ENCODE measurements at places on chromosomes 3 and 15.

DNA sequence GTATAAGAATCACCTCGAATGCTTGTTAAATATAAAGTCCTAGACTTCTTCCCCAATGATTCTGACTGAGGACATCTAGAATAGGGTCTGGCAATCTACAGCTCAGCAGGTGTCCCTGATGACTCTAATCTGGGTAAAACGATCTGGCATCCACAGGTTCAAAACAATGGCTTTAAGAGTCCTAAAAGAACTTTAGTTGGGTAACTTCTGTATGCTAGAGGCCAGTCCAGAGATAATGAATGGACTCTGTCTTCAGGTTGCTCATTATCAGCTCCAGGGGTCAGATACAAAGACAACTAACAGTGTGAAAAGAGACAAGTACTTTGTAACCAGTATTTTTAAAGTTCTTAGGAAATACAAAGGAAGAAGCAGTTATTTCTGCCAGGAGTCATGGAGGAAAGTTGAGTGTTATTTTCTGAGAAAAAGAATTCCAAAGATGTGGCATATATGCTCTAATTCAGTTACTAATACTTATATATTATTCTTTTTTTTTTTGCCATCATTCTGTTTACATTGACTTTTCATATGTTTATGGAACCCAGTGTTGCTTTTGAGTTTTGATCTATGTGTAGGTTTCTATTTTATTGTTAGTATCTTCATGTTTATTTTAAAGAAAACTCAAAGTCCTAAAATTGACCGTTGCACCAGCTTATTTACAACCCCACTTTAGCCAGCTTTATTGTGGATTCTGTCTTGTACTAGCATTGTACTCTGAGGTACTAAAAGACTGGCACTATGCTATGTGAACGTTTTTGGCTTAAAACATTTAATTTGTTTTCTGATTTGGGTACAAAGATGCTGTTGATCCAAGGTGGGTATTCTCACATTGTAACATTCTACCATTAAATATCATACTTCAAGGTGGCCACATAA, 3.1 kb upstream of the GPR15 start:
- DNase-seq: no peak

DNA sequence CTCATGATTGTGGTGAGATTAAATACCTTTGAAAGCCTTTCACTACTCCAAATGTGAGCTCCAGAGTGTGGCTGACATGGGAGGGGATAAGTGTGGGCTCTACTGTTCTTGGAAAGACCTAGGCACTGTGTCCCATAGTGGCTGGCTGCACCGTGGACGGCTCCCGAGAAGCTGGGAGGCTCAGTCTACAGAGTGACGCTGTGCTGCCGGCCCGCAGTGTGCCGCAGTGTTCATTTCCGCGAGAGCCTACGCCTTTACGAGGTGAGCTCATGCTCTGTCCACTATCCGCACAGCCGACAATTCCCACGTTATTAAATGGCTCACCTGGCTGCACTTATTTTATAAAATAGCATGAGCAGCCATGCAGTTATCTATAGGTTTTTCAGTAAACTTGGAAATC, 66.9 kb downstream of the MTHFS start:
- no peak for DNase-seq

GRCh38 chr15:42727750-42728381, 9.1 kb downstream of the CDAN1 start:
- no peak for DNase-seq

DNA sequence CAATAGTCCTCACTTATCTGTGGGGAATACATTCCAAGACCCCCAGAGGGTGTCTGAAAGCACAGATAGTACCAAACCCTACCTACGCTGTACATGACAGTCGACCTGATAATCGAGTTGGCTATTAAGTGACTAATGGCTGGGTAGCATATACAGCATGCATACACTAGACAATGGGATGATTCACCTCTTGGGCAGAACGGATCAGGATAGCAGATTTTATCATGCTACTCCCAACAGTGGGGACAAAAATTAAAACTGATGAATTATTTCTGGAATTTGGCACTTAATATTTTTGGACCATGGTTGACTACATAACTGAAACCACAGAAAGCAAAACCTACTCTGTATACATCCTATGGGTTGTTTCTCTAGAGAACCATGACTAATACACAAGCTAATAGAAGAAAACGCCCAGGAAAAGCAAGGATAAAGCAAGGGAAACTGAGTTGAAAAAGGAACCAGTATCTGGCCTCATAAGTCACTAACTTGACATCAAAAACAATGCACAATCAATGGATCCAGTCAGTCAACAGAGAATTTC, 15.5 kb downstream of the ATG3 start:
- DNase-seq: no peak

GRCh38 chr15:89998141-89998661, 2.9 kb upstream of the ZNF710 start:
- no peak for DNase-seq

DNA sequence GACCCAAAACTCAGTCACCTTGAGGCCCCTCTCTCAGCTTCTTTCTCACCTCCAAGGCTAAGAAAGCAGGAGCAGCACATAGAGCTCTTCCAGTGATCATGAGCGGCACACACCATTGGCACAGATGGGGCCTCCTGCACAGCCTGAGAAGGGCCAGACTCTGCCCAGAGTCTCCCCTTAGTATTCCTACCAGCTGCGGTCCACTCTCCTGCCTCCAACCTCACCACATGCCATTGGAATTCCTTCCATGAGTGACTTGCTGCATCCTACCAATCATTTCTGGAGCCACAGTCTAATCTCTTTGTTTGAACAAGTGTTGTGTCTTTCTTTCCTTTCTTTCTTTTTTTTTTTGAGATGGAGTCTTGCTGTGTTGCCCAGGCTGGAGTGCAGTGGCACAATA, 39.3 kb downstream of the CDCP1 start:
- no peak for DNase-seq

- no peak for DNase-seq
Measured at GRCh38 chr15:85125056-85125661, 143.5 kb downstream of the PDE8A start.

DNA sequence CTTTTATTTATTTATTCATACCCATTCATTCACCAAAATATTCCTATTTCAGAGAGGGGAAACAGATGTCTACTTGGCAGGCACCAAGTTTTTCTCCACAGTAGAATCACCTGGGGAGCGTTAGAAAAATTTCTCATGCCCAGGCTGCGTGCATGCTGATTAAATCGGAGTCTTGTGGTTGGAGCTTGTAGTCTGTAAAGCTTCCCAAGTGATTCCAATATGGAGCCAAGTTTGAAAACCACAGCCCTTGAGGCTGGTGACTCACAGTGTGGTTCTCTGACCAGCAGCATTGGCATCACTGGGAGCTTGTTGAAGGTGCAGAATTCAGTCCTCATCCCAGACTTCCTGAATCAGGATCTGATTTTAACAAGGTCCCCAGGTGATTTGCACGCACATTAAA, 49.7 kb downstream of the PDHB start:
- DNase-seq: no peak

DNA sequence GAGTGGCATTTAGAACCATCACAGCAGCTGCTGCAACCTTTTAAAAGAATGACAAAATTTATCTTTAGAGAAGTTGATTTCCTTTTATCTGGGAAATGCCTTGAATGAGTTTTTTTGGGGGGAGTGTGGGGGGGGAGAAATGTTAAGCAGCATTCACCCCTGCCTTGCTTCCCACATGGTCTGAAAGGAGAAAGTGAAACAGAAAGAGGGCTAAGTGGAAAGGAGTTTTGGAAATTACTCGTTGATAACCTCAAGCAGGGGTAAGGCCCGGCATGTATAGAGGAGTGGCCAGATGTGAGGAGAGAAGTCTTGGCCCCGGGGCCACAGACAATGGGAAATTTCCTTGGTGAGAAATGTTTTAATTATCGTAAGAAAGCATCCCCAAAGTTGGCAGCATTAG, 23.5 kb downstream of the B3GALNT1 start:
- DNase-seq: no peak

GRCh38 chr3:150469031-150469930, 61.2 kb downstream of the TSC22D2 start:
- no peak for DNase-seq

DNA sequence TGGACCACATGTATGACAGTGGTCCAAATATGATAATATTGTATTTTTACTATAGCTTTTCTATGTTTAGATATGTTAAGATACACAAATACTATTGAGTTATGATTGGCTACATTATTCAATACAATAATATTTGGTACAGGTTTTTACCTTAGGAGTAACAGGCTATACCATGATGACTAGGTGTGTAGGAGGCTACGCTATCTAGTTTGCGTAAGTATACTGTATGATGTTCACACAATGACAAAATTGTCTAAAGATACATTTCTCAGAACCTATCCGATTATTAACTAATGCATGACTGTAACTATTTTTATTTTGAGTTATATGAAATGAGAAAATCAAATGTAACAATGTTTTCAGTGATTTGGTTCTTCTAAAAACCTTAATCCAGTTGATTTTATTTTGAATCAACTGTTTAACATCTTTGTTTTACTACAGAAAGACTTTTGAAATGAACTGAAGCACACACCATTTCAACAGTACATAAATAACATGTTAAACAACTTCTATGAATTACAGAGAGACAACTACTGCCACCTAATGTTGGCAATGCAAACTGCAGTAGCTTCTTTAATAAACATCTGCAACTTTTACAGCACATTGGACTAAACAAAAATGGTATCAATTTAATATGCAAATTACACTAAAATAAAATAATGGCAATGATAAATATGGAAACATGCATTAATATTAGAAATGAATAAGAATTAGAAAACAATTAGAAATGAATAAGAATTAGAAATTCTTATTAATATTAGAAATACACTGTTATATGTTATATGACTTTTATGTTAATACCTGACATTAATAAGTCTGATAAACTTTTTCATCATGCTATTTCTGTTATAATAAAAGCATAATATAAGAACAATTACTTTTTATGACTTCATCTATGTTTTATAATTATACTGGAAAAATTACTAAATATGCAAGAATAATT, 255.7 kb downstream of the MBNL1 start:
- DNase-seq: peak; percentile 34

- peak; percentile 53 for DNase-seq
Measured at GRCh38 chr3:169286214-169286613, 377.3 kb downstream of the MECOM start.

- DNase-seq: no peak
Measured at GRCh38 chr3:27094721-27095120, 274.5 kb downstream of the NEK10 start.

GRCh38 chr3:189121092-189121491, 50.7 kb upstream of the TPRG1 start:
- DNase-seq: no peak

- no peak for DNase-seq
Measured at GRCh38 chr3:37887062-37887461, 25.4 kb downstream of the CTDSPL start.

GRCh38 chr15:65980824-65981456, 111.6 kb downstream of the RAB11A start:
- no peak for DNase-seq

GRCh38 chr3:48687220-48687678, 1.5 kb upstream of the NCKIPSD start:
- DNase-seq: no peak

Data from NCI-H1092 treated with DMSO at 0.1 percent for 48 hours (cell line).